ENCODE measurements at places on chromosomes 1 and 21.

DNA sequence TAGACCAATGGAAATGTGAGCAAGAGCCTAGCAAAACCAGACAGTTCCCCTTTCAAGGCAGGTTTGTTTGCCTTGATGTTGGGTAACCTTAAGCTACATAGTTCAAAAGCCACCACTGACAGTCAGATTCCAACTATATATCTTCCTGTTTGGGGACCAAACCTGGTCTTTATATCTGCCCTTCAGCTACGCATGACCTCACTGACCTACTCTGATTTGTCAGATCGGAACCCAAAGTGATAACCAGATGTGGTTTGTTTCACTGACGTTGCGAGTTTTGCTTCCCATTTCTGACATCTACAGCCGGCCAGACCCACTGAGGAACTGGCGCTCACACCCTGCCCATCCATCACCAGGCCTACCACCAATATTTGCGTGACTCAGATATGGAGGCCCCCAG, 361.1 kb upstream of the CHRM3 start:
- DNase-seq = no peak

DNA sequence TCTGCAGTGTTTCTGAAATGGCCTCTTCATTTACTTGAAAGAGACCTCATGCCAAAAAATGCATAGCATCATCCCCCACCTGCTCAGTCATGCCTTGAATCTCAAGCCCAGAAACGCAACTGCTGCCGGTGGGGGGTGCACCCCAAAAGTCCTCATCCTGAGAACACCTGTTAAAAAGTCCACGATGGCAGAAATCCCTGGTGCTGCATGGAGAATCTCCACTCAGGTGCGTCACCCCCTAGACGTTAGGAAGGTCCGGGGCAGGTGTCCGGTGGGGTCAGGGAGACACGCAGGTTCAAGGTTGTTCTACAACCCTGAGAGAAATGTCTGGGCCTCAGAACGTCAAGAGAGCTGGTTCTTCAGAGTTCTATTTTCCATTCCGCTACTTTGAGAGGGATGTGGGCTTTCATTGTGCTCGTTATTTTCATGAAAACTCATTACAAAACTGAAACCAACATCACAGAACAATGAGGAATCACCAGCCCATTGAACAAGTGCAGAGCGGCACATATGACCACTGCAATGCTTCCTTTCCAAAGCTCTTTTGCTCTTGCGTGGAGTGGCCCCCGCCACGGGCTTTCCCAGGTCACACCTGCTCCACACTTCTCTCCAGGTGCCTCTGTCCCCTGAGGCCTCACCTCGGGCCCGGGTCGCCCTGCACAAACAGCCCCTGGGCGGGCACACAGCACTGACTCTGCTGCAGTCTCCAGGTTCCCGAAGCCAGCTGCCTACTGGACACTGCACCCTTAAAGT, 201.9 kb downstream of the TOMM20 start:
- DNase-seq = no peak

GRCh38 chr1:219159946-219160645, 13.6 kb upstream of the LYPLAL1 start:
- no peak for DNase-seq

- no peak for DNase-seq
Observed at GRCh38 chr1:230976825-230977747, 1.6 kb downstream of the TTC13 start.

DNA sequence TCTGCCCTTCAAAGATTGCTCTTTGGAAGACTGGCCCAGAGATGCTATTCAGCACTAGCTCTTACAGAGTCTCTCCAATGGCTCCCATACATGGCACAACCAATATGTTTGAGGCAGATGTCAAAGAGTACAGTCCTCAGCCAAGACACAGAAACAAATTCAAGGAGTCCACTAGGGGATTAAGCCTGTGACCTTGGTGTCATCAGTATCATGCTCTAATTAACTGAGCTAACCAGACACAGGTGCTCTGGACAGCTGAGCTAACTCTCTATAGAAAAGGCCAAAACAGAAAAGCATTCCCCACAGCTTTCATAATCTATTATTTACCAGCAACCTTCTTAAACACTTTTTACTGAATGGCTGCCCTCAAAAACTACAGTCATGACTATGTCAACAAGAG, 666.0 kb upstream of the PLXNA2 start:
- no peak for DNase-seq

GRCh38 chr1:184352776-184353175, 34.1 kb upstream of the C1orf21 start:
- DNase-seq = no peak

Data from AG04449 (cell line).